ENCODE measurements at places on chromosomes 11 and 22.

GRCh38 chr22:19852177-19852781 lies 2.4 kb downstream of the GNB1L start:
- DNase-seq = peak; percentile 66

GRCh38 chr22:33049119-33049729 lies 9.0 kb downstream of the SYN3 start:
- no peak for DNase-seq

- peak; percentile 27 for DNase-seq
These were observed 180.0 kb downstream of the CTTN start for GRCh38 chr11:70578371-70578770.

GRCh38 chr22:27996529-27996925 lies 77.5 kb upstream of the PITPNB start:
- peak; percentile 9 for DNase-seq

DNA sequence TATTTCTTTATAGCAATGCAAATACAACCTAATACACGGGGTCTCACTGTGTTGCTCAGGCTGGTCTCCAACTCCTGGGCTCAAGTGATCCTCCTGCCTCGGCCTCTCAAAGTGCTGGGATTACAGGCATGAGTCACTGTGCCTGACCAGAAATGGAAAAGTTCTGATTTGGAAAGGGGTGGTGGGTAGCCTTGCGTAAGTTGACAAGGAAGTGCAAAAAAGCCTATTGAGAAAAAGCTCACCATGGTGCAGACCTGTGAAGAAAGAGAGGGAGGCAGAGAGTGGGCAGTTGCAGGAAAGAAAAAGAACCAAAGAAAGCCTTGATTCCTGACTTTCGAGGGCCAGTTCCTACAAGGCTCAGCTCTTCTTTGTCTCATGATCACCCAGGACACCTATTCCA lies 27.1 kb downstream of the AGBL2 start:
- no peak for DNase-seq

- DNase-seq = no peak
These were observed 343.9 kb downstream of the DYNC2H1 start for GRCh38 chr11:103453126-103453525.

DNA sequence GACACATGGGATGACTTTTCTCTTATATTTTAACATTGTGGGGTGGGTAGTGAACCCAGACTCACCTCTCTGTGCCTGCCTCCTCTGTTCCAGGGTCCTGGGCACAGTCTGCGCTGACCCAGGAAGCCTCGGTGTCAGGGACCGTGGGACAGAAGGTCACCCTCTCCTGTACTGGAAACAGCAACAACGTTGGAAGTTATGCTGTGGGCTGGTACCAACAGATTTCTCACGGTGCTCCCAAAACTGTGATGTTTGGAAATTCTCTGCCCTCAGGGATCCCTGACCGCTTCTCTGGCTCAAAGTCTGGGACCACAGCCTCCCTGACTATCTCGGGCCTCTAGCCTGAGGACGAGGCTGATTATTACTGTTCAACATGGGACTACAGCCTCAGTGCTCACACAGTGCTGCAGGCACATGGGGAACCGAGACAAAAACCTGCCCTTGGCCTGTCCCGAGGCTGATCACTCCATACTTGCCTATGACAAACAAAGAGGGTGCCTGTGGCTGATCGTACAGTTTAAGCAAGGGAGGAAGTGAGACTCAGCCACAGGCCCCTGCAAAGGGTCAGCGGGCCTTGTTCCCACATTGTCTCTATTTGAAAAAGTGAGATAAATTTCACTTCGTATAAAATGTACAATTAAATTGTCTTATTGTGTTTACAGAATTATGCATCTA lies 43.7 kb upstream of the TOP3B start:
- no peak for DNase-seq

DNA sequence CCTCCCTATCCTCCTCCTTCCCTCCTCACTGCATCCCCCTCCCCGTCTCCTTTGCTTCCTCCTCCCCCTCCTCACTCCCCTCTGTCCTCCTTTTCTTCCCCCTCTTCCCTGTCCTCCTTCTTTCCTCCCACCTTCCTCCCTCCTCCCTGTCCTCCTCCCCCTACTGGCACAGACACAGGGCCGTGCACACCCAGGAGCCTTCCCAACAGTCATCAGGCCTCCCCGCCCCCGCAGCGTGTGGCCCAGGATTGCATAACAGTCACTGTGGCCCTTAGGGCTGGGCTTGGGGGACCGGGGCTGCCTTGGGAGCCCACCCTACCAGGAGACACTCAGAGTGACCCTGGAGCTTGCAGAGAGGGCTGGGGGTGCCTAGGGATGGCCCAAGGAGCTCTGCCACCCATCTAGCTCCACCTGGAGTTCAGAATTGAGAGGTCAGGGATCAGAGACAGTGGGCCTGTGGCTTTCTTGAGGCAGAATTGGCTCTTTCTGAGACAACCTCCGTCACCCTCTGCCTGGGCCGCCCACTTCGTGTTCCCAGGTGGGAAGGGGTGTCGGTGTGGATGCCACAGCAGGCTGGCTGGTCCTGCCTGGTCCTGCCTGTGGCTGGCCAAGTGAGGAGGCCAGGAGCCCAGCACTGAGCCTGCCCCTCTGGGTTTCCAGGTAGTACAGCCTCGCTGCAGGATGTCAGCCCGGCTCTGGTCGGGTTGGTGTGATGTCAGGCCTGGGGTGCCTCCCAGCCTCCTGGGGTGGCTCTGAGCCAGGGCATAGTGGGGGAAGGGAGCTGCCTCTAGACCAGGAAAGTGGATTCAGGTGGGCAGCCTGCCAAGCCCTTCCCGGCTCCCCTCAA lies 1.6 kb downstream of the SPI1 start:
- no peak for DNase-seq

DNA sequence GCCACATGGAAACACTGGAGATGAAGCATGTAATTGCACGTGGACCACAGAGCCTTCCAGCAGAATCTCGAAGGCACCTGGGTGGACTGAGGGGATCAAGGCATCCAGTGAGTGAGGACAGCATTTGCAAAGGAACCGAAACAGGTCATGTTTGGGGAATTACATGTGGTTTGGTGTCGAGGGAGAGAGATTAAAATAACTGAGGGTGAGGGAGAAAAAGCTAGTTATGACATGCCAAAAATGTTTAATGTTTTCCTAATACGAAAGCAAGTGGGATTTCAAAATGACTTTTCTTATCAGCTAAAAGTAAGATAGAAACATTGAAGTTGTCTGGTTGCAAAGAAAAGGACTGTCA lies 157.1 kb downstream of the BLID start:
- no peak for DNase-seq

- DNase-seq = peak; percentile 45
These were observed 115.9 kb upstream of the CCDC179 start for GRCh38 chr11:22976146-22976545.

DNA sequence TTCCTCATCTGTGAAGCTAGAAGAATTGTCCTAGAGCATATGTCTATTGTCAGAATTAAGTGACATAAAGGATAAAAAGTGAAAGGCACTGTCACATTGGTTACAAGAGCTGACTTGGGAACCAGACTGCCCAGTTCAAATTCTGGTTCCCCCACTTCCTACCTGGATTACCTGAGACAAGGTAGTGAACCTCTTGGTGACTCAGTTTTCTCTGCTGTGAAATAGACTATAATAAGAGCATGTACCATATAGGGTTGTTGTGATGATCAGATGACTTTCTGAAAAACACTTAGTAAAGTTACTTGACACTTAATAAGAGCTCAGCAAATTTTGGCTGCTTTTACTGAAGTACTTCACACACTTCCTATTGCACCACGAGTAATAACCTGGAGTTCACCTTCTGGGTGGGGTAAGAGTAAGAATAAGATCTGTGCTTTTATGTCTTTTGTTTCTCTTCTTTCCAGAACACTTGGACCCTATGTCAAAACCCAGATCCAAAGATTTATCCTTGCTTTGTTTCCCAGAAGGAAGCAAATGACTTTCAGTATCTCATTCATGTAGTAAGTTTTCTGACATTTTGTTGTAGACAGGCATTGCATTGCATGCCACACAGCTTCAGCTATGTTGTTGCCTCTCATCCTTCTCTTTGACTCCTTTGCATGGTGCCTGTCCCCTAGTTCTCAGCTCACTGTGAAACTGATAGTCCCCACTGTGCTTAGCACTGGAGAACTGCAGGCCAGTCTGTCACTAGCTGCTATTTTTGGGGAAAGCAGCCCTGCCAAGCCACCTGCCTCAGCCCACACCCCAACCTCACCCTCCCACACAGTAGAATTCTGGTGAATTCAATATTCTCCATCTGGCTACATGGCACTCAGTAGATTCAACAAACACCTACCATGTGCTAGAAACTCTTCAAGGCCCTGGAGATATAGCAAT lies 121.8 kb upstream of the POU2AF2 start:
- DNase-seq = no peak

GRCh38 chr11:95145430-95146060 lies 55.9 kb downstream of the ENDOD1 start:
- DNase-seq = no peak

GRCh38 chr11:44270403-44271273 lies 39.3 kb downstream of the ALX4 start:
- DNase-seq = no peak

GRCh38 chr11:111642542-111642941 lies 40.3 kb downstream of the SIK2 start:
- DNase-seq = no peak

DNA sequence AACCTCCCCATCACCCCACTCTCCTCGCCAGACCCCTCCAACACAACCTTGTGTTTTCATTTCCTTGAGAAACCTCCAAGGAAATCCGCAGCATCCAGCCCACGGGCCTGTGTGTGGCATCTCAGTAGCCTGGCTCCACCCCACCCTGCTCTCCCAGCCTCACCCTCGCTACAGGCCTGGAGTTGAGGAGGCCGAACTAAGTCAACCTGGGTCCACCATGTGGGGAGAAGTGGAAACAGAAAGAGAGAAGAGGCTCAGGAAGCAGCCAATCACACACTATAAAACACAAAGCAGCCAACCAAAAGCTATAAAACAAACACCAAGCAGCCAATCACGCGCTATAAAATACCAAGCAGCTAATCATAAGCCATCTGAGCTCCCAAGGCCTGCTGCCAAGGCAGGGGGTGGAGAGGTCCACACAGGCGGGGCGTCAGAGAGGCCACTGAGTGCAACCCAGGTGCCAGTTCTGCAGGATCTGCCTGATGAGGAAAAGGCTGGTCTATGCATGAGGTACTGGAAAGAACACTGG lies 72.0 kb downstream of the MICAL3 start:
- no peak for DNase-seq

DNA sequence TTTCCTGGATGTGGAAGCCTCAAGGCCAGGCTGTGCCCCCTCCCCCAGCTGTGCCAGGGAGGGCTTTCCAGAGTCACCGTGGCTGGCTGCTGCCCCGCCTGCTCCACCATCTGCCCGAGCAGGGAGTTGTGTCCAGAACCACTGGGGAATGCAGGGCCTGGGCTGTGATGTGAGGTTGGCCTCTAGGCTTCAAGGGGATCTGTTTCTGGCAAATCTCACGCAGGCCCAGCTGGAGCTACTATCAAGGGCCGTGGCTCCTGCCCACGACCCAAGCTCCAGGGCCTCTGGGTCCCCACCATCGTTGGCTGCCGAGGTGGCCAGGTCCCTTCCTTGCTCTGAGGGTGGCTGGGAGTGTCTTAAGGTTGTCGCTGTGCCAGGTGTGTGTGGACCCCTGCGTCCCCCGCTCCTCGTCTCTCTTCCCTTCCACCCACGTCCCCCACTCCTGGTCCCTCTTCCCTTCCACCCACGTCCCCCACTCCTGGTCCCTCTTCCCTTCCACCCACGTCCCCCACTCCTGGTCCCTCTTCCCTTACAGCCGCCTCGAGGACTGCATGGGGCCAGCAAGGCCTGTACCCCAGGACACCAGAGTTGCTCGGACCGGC lies 6.1 kb downstream of the BRSK2 start:
- DNase-seq = no peak

DNA sequence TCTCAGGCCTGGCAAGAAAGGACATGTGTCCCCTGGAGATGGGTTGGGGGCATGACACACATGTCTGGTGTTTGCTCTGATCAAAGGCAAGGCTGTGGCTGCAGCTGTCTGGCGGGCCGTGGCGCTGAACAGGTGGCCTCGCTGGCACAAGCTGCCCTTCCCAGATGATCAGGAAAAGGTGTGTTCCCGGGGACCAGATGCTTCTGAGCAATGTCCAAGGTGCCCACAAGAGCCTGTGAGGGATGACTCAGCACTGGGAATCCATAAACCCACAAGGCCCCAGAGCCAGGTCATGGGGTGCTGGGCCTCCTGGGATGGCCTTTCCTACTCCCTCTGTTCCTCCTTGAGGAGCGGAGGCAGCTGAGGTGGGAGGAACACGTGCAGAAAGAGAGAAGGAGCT lies 9.7 kb upstream of the LRP5 start:
- no peak for DNase-seq
